NCI-H1694 (cell line): ENCODE measurements at places on chromosomes 11 and 22.

GRCh38 chr11:74011360-74012073 lies 2.6 kb upstream of the UCP3 start:
- DNase-seq: no peak

- DNase-seq: no peak
Observed at GRCh38 chr22:18954990-18955571, 19.0 kb upstream of the PRODH start.

DNA sequence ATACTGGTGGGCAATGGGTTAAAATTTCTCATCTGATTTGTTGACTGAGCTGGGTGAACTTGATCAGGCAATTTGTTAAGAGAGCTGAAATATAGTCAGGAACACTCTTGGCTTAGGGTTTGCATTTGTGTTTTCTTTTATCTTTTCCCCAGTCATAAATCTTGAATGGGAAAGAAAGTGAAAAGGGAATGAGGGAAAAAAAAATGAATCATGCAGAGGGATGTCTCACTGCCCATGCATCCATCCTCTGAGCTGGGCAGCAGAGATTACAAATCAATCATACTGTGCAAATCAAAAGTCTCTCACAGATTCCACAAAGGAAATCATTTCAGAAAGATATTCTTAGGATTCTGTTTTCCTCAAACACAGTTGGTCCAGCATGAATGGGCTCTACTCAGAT lies 174.2 kb upstream of the MPPED2 start:
- DNase-seq: no peak

GRCh38 chr11:16240687-16241086 lies 115.7 kb downstream of the SOX6 start:
- no peak for DNase-seq
